ENCODE measurements at places on chromosomes 3 and 15.

DNA sequence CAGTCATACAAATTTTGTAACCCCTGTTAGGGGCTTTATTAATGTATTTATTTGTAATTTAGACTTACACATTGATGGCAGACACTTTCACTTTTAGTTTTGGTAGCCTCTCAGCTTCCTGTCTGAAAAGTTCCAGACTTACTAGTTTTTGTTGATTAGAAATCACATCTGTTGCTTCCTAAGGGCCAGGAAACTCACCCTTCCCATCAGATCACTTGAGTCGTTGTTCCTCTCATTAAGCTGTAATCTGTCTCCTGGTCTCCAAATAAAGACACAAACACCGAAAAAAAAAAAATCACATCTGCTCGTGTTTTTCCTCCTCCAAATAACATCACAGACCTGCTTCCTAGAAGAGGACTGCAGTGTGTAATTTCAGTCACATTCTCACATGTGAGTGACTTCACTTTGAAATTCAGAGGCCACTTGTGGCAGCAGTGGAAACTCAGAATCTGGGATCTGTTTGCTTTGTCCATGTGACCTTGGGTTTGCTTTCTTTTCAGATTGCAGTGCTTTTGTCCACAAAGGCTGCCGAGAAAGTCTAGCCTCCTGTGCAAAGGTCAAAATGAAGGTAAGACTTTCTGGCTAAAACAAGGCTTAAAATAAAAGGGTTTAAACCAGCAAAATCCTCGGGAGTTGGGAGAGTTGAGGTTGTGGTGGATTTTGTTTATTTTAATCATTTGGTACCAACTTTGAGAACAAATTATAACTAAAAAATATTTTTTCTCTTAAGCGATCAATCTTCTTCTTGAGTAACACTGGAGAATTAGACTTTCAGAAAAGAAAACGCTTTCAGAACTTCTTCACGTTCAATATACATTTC, 87.0 kb downstream of the KLHL25 start:
- DNase-seq, result no peak

- DNase-seq, result no peak
These were observed 397.3 kb upstream of the PROK2 start for GRCh38 chr3:72182206-72182605.

- peak; percentile 95 for DNase-seq
These were observed at the start of the genes GTF2E1 and RABL3 for GRCh38 chr3:120742198-120742848. Gene GTF2E1 (plus strand): TSS chr3:120742744. CDS start chr3:120750553, 7,809 bp downstream. Gene RABL3 (minus strand): TSS chr3:120742516. CDS start chr3:120742507, 9 bp downstream.

- DNase-seq, result no peak
These were observed 572.1 kb upstream of the ADAMTS9 start for GRCh38 chr3:65259946-65260345.

GRCh38 chr3:122880624-122881023, 85.8 kb downstream of the SLC49A4 start:
- no peak for DNase-seq

DNA sequence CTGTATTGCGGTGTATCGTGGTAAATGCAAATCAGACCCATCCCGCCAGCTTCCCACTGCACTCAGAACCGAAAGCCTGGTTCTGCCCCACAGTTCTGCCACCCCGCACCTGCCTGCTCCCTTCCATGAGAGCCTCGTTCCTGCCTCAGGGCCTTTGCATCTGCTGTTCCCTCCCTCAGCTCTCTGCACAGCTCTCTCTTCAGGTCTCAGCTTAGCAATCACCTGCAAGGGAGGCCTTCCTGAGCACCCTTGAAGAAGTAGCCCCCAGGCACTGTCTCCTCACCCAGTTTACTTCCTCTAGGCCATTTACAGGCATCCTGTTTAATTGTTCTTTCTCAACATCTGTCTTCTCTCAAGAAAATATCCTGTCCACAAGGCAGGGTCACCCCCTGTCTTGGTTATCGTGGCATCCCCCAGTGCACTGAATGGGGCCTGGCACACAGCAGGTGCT, 13.3 kb upstream of the IQSEC1 start:
- no peak for DNase-seq

DNA sequence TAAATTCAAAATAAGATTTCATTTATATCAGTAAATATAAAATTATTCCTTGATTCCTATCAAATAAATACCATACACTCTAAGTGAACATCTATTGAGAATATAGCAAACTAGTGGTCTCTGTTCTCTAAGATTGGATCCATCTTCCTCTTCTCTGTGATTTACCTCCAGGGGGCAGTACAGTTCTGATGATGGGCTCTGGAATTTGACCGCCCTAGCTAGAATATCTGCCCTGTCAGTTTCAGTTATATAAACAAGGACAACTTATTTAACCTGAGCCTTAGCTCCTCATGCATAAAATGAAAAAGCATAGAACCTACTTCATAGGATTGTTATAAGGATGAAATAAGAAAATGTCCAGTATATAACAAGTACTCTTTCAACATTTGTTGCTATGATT, 171.1 kb upstream of the CCDC54 start:
- DNase-seq, result peak; percentile 29

DNA sequence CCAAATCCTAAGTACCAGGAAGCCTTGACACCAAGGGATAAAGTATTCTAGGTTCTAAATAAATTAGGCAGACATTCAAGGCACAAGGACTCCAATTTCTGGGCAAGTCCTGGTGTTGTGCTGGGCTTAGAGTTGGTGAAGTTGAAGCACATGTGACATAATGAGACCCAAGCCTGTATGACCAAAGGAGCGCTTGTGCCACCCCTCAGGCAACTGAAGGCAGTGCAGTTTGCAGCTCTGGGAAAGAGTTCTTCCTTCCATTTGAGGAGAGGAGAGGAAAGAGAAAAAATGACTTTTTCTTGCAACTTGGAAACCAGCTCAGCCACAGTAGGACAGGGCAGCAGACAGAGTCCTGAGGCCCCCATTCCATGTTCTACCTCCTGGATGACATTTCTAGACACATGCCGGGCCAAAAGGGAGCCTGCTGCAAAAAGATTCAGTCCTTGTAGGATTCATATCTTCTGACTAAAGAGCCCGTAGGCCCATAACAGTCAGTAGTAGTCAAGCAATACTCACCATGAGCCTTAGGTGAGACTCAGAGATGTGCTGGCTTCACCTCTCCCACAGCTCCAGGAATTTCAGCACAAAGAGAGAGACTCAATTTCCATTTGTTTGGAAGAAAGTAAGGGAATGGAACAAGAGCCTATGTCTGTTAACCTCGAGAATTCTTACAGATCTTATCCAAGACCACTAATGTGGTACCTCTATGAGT, 588.8 kb upstream of the BCHE start:
- no peak for DNase-seq

DNA sequence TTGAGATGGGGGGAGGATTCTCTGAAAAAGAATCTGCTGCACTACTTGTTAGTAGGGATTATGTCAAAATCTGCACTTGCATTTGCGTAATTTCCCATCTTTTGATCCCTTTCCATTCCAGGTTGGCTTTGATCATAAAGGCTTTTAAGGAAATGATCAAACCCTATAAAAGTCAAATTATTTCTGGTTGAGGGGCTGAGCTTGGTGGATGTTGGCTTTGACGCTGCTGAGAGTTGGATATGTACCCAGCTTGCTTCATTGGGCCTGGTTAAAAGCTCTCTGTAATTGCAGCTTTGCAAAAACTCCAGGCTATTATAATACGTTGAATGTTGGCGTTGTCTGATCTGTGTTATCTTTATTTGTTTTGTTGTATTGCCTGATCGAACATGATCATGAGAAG, 12.0 kb downstream of the LRRC3B start:
- DNase-seq, result no peak

GRCh38 chr15:36777926-36778325, 198.5 kb downstream of the CDIN1 start:
- DNase-seq, result no peak

GRCh38 chr15:41408234-41408641, 5.9 kb upstream of the NDUFAF1 start:
- no peak for DNase-seq

DNA sequence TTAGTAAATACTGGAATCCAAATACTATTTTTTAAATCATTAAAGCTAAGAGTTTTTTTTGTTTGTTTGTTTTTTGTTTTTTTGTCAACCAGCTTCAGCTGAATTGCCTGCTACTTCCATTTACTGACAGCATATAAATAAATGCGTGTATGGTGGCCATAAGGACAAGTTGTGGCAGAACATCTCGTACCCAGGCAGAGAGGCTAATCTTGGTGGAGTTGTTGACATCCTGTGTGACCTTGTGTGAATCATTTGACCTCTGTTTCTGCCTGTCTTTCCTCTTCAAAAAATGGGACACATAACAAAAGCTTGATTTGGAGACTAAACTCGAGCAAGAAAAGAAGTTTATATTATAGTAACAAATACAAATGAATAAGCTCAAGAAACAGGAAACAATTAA, 734.2 kb downstream of the MCTP2 start:
- DNase-seq, result no peak

GRCh38 chr3:8336456-8336855, 165.2 kb upstream of the LMCD1 start:
- no peak for DNase-seq

GRCh38 chr3:45362758-45363157, 25.6 kb upstream of the LARS2 start:
- no peak for DNase-seq

- DNase-seq, result no peak
These were observed 36.4 kb upstream of the DNAJC13 start for GRCh38 chr3:132380920-132381319.

GRCh38 chr3:26229801-26230200, 392.8 kb upstream of the LRRC3B start:
- no peak for DNase-seq

GRCh38 chr3:113212150-113212843, 940 bp downstream of the BOC start:
- DNase-seq, result peak; percentile 53

- no peak for DNase-seq
These were observed 153.9 kb upstream of the ARL6 start for GRCh38 chr3:97610626-97611025.

DNA sequence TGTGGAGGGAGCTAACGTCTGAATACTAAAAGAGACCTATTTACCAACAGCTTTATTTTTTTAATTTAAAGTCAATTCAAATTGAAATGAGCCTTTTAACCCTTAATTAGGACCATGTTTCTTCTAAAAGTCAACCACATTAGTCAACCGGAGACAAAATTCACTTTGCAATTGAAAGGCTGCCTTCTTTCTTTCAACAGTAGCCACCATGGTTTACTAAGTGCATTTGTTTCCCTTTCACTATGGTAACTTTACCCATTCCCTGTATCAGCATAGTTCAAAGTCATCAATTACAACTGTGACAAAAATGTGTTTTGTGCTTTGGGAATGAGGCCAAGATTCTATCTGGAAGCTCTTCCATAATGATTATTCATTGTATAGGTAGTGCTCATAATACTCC, 225.4 kb downstream of the EPHA3 start:
- DNase-seq, result no peak

- no peak for DNase-seq
These were observed 24.0 kb upstream of the SPTBN5 start for GRCh38 chr15:41917767-41918430.

DNA sequence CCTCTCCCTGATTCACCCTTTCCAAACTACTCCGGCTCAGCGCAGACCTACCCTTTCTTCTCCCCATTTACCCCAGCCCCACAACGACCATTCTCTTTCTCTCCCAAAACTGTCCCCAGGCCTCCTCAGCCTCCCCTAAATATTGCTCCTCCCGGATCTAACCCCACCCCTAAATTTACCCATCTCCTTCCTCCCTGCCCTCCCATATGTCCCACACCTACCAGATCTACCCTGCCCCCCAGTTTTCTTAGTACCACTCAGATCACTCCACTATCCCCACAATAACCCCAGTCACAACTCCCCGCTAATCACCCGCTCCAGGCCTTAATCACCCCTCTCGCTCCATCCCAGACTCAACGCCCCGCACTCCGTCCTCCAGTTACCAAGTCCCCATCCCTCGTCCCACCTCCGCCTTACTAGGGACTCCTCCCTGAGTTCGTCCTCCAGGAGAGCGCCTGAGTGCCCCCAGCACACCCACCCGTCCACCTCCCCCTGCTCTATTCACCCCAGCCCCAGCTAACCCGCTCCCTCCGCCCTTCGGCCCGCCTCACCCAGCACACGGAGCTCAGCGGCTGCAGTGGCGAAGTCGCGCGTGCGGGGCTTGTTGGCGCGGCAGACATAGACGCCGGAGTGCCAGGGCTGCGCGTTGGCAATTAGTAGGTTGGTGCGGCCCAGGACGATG, 18.6 kb upstream of the IGDCC3 start:
- DNase-seq, result no peak

GRCh38 chr3:26712211-26713026, 89.8 kb downstream of the LRRC3B start:
- DNase-seq, result peak; percentile 46

GRCh38 chr15:88012233-88012632, 244.3 kb downstream of the NTRK3 start:
- DNase-seq, result no peak

DNA sequence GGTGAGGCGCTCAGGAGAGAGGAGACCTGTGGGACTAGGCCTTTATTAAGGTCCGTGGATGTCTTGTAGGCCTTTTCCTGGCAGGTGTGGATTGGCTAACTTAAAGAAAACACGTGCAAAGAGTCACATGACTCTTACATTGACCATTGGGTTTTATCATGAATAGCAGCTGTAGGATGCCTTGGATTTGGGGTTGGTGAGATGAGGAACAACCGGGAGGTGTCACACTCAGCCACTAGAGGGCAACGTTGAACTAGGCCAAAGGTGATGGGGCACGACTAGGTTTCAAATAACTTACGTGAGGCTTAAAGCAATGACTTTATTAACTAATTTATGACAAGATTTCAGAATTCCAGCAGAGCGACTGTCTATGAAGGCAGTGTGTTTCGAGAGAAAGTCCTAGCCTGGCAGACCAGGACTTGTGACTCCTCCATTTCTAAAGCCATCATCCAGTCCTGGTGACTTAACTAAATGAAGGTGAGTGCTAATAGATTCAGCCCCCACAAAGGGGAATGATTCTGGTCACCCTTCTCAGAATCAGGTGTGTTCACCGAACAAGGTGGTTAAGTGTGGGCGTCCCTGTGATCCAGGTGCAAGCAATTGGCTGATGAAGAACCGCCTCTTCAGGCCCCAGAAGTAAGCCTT, 345.6 kb downstream of the MCTP2 start:
- peak; percentile 42 for DNase-seq

- DNase-seq, result no peak
These were observed 739 bp upstream of the AMOTL2 start for GRCh38 chr3:134374791-134375581.

DNA sequence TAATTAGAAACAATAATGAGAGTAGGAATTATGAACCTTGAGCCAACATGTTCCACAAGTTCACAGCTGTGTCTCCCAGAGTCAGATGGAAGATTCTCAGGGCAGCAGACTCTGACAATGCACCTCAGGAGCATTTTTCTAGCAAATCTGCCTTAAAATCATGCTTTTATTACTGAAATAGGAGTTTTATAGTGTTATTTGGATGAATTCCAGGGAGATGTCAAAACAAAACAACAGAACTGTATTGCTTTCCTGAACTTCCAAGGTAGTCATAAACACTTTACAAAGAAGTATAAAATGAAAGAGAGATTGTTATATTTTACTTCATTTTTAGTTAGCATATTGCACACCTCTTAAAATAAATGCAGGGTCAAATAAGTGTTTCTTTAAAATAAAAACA, 77.0 kb downstream of the P3H2 start:
- no peak for DNase-seq

DNA sequence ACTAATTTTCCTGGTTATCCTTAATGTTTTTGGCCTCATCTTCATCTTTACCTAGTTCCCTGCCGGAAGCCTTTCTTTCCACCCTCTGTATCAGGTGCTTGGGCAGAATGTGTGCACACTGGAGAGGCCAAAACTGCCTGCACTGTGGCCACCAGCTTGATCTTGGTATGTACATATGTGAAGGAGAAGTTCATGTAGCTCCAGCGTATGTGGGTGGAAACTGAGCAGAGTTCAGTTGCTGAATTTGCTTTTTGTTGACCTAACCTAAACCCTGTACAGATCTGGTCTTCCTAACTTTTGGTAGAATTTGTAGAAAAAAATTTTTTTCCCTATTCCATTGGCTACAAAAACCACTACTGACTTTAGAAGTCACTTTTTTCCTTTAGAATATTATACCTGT, 65.9 kb upstream of the IGSF10 start:
- no peak for DNase-seq

Data from GM20000 (cell line).